ENCODE measurements at places on chromosomes 3 and 15.

DNA sequence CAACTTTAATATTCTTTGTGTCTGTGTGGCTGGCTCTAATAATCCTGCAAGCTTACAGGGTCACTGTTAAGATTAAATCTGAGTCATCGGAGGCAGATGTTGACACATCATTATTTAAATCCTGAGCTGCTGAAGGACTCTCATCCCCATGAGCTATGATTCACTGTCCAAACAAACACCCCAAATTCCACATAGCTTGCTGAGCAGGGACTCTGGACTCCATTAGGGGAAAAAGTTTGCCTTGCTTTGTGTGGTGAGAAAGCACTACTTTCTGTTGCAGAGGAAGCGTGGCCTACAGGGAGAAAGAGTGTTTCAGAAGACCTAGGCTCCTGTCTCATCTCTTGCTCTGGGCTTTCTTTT lies 213.7 kb downstream of the PDCD6IP start:
- DNase-seq: peak; percentile 95

GRCh38 chr3:23796518-23796917 lies 9.2 kb upstream of the UBE2E1 start:
- no peak for DNase-seq

- DNase-seq: no peak
These were observed 259.0 kb downstream of the MECOM start for GRCh38 chr3:169404520-169404890.

GRCh38 chr3:188156056-188156455 lies 2.1 kb downstream of the LPP start:
- no peak for DNase-seq

DNA sequence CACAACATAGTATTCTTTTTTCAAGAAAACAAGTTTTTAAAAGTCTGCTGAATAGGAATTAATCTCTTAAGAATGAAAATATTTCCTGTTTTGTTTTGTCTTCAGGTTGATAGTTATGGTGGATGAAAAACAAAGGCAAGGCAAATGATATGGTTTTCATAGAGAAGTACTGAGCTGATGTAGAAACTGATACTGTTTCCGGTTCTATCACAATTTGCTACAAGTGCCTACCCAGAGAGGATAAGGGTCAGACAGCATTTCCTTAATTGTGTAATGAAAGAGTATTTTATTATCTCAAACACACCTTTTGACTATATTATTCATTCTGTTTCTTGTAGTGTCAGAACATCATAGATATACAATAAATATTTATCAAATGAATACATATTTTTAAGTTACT lies 836.3 kb downstream of the SQOR start:
- no peak for DNase-seq

DNA sequence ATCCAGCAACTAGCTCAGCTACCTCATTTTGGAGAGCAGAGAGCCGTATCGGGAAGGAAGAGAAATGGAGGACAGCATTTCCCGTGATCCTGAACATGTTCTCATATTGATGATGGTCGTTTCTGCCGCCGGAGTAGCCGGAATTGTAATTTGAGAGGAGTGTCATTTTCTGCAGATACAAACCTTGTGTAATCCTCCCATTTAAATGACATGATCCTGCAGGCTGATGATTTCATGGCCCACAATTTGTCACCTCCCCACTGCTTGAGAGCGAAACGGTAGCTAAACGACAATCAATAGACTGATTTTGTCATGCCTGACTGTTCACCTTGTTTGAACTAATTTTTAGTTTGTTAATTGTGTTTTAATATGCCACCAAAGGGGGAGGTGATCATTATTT lies 126.5 kb upstream of the CNTN6 start:
- DNase-seq: no peak

DNA sequence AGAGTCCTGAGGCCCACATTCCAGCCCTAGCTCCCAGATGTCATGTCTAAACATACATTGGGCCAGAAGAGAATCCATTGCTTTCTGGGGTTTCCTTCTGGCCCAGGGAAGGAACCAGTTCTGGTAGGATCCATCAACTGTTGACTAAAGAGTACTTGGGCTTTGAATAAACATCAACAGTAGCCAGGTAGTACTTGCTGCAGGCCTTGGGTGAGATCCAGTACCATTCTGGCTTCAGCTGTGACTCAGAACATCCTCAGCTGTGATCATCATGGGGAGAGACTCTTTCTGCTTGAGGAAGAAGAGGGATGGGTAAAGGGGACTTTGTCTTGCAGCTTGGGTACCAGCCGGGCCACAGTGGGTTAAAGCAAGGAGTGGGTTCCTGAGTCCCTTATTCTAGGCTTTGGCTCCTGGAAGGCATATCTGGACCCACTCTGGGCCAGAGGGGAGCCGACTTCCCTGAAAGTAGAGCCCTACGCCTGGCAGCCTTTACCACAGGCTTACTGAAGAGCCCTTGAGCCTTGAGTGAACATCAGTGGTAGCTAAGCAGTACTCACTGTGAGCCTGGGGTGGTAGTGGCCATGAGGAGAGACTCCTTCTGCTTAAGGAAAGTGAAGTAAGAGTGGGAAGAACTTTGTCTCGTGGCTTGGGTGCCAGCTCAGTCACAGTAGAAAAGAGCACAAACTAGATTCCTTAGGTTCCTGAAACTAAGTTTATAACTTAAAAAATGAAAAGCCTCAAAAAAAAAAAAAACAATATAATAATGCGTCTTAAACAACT lies 128.3 kb downstream of the GOLIM4 start:
- DNase-seq: no peak

GRCh38 chr3:100879195-100879810 lies 113.9 kb downstream of the ABI3BP start:
- DNase-seq: no peak

GRCh38 chr15:25060996-25061620 lies 106.3 kb downstream of the SNRPN start:
- DNase-seq: no peak

- no peak for DNase-seq
These were observed 16.4 kb downstream of the UBE2E2 start for GRCh38 chr3:23219552-23219951.

DNA sequence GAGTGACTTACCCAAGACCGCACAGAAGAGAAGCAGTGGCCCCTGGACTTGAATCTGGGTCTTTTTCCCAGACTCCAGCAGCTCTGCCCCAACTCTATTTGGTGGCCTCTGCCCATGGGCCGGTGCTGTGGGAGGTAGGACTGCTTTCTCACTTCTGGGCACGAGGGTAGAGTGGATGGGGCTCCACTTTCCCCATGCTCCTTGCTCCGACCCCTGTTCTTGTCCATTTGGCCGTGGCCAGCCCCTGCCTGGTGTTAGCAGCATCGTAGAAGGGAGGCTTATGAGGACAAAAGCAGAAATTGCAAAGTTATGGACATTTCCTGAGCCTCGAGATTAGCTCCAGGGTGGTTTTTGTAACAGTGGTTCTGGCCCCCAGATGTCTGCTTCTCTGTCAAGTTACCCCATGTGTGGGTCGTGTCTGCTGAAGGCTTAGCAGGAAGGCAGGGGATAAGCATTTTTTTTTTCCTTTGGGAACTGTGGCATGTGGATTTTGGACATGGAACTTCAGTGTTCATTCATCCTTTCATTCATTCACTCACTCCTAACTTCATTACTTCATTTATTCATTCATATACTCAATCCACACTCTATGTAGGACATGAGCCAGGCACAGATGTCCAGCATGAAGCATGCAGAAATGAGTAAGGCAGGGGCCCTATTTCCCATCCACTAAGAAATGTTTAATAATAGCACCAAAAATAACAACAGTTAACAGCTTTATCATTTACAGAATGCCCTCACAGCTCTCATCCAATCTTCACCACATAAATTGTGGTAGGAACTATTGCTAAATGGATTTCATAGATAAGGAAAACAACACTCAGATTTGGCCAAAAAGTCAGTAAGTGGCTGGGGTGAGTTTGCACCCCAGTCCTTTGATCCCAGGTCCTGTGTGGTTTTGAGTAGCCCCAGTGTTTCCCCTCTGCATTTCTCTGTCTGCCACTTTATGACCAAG lies 180.5 kb downstream of the OPA1 start:
- no peak for DNase-seq

DNA sequence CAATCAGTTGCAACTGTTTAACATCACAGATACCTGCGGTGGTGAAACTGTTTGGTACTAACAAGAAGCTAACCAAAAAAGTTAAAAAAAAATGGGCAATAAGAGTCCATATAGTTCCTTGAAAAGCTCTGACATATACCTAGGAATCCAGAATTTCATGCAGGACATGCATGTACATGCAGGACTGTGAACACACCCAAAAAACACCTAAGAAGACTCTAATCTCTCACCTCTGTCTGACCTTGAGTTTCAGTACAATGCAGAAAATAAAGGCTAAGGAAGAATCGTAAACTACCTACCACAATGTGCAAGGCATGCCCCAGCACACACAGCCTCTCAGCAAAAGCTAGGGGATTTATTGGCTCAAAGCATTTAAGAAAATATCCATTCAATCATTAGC lies 110.7 kb upstream of the GOLGA8J start:
- DNase-seq: no peak

DNA sequence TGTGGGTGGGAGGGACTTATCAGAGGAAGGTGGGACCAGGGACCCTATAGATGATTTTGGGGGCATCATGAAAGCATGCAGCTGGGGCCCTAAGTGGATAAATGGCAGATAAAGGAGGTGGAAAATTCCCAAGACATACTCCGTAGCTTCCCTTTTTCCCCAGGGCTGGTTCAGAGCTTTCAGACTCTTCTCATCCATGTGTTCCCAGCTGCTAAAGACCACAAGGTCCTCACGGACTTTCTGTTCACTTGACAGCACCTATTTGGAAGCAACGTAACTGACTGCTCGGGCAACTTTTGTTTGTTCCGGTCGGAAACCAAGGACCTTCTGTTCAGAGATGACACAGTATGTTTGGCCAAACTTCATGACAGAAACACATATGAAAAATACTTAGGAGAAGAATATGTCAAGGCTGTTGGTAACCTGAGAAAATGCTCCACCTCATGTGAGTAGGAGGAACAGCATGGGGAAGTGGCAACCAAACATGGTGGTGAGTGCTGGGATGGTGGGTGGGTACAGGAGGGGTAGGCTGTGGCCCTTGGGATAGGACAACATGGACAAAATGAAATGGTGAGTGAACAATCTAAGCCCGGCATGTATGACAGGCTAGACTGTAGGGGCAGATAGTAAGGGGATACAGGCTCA lies 28.7 kb upstream of the SRPRB start:
- no peak for DNase-seq

GRCh38 chr3:56357266-56357665 lies 111.0 kb downstream of the ERC2 start:
- no peak for DNase-seq

GRCh38 chr3:169094204-169094603 lies 569.3 kb downstream of the MECOM start:
- no peak for DNase-seq

DNA sequence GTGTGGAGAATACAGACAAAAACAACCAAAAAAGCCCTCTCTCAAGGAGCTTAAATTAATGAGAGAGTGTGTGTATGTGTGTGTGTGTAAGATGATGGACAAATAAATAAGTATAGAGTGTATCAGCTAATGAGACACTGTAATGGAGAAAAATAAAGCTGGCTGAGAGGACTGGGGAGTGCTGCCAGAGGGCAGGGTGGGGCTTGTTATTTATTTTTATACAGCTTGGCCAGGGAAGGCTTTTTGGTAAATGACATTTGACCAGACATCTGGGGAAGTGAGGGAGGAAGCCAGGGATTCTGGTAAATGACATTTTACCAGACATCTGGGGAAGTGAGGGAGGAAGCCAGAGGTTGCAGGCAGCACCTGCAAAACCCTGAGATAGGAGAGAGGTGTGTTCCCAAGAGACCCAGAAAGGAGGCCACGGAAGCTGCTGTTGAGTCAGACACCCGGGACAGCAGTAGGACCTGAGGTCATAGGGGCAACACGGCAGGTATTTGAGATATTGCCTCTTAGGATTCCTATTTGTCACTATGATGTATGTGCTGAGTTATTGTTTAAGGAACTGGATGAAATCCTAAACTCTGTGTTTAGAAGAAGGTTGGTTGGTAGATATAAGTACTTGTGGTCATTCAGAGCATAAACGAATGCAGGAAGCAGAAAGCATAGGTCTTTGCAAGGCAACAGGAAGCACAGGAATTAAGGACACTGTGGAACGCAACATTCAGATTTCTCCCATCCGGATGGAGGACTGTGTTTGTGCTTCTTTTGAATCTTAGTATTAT lies 2.7 kb downstream of the SV2B start:
- DNase-seq: no peak
